NCI-H1436 treated with DMSO at 0.1 percent for 48 hours (cell line): ENCODE measurements at places on chromosomes 2 and 18.

DNA sequence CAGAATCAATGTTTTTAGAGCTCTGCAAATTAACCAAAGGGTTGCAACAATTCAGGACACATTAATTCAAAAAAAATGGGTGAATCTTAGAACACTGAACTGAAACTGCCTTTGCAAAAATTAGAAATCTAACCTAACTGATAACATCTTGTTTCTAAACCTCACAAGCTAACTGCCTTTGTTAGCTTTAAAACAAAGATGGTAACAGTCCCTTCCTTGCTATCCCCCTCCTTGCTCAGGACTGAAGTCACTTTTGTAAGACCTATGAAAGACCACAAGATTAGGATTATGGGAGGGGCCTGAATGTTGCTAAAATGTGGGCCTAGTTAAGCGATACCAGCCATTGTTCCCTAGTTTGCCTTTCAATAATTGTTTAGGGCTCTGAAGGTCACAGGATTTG is 44.9 kb upstream of the LONRF2 start:
- no peak for DNase-seq

GRCh38 chr2:222813177-222813843 is 47.5 kb upstream of the ACSL3 start:
- DNase-seq = no peak

DNA sequence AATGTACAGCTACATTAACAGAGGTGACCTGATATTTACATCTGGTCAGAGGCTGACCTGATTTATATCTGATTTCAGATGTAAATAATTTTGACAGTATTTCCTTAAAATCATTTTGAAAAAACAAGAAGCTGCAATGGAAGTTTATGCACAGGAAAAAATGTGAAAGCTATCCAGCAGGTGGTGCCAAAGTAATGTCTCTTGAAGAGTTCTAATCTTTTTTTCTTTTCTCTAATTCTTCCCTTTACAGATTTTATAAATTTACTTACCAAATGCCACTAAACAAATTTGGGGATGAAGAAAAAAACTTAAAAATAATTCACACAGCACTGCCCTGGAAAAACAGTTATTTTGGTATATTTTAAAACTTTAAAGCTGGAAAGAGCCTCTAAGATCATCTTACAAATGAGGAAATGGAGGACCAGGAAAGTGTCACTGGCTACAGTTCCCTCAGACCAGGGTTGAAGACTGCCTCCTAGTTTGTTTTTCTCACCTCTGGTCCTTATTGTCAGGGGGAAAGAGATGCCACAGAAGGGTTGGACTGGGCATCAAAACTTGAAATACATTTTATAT is 16.4 kb upstream of the FBLN7 start:
- peak; percentile 0 for DNase-seq

DNA sequence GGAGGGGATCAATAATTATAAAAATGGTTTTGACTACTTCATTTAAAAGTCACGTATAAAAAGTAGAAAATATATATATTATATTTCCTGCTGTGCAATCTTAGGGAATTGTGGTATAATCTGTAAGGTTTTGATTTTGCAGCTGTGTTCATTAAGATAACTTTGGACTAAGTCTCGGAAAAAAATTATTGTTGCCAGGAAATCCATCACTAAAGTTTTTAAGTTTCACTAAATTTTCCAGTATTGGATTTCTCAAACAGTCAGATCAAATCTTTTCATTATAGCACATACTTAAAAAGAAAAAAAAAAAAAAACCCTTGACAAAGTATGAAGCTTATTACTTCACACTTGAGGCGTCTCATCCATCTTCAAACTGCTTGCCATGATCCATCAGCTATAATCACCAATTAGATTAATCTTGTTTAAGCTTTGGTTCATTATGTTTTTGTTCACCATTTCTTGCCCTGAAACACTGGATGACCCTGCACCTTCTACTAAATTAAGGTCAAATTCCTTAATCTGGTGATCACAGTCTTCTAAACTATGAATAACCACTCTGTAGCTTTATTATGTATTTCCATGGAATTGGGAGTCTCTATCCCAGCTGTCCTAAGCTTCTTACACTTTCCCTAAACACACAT is 326.6 kb upstream of the COL3A1 start:
- no peak for DNase-seq

GRCh38 chr2:228369400-228370031 is 188.0 kb upstream of the SPHKAP start:
- DNase-seq = no peak

DNA sequence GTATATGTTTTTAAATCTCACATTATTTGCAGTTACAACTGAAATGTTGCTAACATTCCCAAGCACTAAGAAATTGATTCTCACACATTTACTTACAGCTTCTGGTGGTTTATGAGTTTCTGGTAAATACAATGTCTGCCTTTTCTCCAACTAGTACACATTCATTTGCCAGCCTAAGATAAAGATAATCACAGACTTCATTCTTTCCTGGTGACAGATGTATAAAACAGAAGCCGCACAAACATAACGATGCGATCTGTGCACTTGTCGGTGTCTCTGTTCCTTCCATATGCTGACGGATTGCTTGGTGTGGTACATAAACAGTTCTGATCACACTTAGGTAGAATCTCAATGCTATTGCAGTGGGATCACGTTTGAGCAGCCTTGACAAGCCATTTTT is 100.4 kb upstream of the DDX18 start:
- no peak for DNase-seq
